HT-29 (cell line): ENCODE measurements at places on chromosomes 11 and 22.
A peak's percentile ranks its signal among the peaks of the same experiment; 100 is the strongest.

- peak; percentile 56 for DNase-seq
Measured at GRCh38 chr11:120316880-120317688, 8.0 kb upstream of the TLCD5 start.

GRCh38 chr22:47748271-47748670 is 985.8 kb downstream of the TBC1D22A start:
- DNase-seq, result no peak

GRCh38 chr11:8043756-8044155 is 37.3 kb upstream of the TUB start:
- no peak for DNase-seq

DNA sequence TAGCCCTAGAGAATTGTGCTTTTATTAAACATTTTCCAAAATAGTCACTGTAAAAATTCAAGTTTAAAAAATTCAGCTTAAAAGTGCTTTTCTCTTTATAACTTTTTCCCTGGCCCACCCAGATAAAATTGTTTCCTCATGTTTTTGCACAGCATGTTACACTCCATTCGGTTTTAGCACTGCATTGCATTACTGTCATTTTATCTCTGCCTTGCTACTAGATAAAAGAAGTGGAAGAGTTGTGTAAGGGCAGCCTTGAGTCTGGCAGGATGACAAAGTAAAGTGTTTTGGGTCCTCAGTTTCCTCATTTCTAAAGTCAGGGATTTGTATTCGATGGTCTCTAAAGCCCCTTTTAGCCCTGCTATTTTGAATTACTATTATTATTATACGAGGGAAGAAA is 99.8 kb downstream of the ATM start:
- no peak for DNase-seq

- no peak for DNase-seq
Measured at GRCh38 chr11:88355887-88356286, 18.4 kb upstream of the CTSC start.

DNA sequence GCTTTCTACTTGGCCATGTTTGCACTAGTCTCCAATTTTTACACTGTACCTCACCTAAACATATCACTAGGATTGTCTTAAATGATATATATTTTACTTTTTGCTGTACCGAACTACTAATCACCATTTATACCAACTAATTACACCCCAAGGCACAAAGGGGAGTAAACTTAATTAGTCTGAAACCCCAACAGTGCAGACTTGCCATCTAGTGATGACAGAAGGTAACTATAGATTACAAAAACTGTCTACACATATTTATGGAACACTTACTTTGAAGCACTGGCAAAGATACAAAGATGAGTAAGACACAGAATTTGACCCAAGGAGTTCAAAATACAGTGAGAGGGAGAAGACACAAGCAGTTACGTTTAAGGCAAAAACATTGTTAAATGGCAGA is 139.7 kb downstream of the CNTN5 start:
- no peak for DNase-seq

DNA sequence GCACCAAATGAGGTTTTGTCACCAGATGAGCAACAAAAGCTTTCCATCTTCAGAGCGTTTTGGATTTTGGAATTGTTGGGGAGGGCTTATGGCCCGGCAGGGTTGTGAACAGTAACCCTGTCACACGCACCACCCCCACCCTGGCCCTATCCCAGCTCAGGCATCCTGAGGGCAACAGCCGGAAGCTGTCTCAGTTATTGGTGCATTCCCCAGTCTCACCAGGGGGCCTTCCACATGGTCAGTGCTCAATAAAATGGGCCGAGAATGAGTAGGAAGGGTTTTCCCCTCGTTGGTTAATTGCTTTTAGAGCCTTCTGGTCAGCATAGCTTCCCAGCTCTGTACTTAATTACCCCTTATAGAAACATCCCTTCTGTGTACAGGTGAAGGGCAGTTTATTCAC is 46.0 kb downstream of the LRP5 start:
- no peak for DNase-seq

DNA sequence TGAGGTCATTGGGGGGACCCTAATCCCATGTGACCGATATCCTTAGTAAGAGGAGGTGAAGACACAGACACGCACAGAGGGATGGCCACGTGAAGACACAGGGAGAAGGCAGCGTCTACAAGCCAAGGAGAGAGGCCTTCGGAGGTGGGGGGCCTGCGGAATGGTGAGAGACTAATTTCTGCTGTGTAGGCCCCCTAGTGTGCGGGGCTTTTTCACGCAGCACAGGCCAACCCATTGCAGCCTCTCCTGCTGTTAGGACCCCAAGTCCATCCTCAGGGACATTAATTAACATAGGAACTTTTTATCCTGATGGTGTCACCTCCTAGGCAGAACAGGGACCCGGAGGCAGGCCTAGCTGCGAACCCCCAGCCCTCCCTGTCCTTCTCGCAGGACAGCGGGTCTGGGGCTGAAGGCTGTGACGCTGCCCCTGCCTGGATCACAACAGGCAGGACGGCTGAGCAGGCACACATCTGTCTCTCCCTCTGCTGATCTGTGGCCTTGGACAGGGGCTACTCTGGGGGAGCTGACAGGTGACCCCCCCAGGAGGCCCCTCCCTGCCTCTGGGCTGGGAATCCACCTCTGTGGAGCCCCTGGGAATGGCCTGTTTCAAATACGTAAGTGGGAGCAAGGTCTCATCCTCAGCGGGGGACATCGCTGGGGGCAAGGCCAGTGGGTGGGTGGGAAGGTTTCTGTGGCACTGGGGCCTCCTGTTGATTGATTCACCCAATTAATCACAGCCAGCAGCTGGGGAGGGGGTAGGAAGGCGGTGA is 7.9 kb downstream of the ASCL2 start:
- no peak for DNase-seq

GRCh38 chr11:47977623-47978022 is 2.7 kb upstream of the PTPRJ start:
- DNase-seq, result no peak

- DNase-seq, result no peak
Measured at GRCh38 chr11:1928470-1928890, 9.0 kb downstream of the TNNT3 start.

- DNase-seq, result no peak
Measured at GRCh38 chr11:44863231-44863630, 87.5 kb downstream of the TP53I11 start.

GRCh38 chr22:17514084-17514483 is 49.2 kb upstream of the SLC25A18 start:
- no peak for DNase-seq

- DNase-seq, result no peak
Measured at GRCh38 chr22:40651057-40651456, 14.5 kb upstream of the MRTFA start.

- DNase-seq, result no peak
Measured at GRCh38 chr11:29900382-29900781, 116.4 kb downstream of the KCNA4 start.

DNA sequence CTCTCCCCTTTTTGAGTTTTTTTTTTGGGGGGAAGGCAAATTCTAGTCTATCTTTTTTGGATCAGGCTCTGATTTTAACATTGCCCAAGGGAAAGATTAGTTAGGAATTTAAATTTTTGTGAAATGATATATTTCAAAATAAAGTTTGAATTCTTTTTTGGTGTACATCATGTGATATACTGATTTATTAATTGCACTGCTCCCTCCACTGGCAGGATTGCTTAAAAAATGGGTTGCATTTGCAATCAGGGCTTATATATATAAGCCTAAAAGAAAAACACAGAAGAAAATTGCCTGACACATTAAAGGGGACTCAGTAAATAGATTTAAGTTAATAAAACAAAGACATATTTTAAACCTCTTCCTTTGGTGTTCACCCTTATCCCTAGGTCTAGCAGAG is 1.2 kb downstream of the DYNC2H1 start:
- DNase-seq, result peak; percentile 41

- peak; percentile 93 for DNase-seq
Measured at GRCh38 chr11:118618991-118619375, 11.6 kb downstream of the PHLDB1 start.

DNA sequence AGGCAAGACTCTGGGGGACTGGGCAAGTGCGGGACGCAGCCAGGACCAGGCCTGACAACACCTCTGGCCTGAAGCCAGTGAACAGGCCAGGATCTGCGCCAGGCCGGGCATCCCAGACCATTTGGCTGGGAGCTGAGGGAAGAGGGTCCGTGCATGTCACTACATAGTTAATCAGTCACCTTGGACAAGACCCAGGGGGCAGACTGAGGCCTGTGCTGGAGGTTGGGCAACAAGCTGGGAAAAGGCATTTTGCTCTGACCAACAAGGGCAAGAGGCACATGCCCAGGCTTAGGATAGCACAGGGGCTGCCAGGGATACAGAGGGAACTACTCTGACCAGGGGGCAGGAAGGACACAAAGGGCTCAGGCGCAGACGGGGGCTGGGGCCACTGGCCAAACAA is 7.0 kb upstream of the CHADL start:
- DNase-seq, result no peak

- DNase-seq, result no peak
Measured at GRCh38 chr22:42696331-42696967, 24.2 kb downstream of the A4GALT start.

DNA sequence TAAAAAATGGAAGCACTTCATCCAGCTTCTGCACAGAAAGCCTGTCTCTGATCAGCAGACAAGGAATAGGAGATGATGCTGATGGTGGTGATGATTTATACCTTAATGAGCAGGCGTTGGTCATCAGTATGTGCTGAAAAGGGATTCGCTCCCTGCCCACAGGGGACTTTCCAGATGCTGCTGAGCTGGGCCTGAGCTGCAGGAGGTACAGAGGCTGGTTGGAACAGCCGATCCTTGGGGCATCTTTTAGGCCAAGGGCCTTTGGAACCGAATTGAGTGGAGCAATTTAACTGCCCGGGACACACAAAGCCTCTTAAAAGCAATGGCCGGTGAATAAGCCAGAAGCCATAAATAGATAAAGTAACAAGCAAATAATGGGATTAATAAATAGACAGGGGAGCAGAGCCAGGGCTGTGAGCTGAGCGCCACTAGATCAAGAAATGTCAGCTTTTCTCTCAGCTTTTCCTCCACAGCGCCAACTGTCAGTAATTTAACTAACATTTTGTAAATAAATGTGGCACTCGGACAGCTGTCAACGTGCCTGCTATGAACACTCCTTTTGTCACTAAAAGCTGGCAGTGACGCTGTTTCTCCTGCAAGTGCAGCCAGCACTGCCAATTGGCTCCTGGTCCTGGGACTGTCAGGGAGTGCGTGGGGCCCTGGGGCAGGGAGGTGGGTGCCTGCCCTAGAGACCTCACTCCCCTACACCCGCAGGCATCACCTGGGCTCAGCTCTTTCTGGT is 562.3 kb downstream of the NTM start:
- DNase-seq, result no peak

- no peak for DNase-seq
Measured at GRCh38 chr11:130790689-130791088, 125.6 kb downstream of the SNX19 start.
